ENCODE measurements at places on chromosomes 7 and 10.

- DNase-seq, result no peak
These were observed 79.1 kb downstream of the USP6NL start for GRCh38 chr10:11532306-11532705.

DNA sequence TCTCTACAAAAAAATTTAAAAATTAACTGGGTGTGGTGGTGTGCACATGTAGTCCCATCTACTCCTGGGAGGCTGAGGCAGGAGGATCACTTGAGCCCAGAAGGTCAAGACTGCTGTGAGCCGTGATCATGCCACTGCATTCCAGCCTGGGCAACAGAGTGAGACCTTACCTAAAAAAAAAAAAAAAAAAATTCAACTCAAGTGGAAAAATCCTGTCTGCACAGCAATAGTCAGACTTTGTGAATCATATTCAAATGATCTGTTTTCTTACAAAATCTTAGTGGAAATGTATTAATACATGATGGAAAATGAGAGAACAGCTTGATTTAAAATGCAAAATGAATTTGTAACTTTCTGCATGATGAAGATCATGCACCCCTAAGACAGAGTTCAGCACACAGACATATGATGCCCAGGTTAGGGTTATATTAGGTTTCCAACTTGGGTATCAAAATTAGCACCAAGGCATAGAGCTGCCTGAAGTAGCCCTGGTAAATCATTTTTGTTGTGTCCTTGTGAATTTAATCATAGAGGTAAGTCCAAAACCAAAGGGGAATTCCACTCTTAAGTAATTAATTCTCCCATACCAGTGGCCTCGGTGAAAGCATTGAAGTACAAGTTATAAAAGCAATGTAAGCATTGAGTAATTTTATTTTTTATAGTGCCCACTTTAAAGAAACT lies 93.8 kb downstream of the ADD3 start:
- no peak for DNase-seq

DNA sequence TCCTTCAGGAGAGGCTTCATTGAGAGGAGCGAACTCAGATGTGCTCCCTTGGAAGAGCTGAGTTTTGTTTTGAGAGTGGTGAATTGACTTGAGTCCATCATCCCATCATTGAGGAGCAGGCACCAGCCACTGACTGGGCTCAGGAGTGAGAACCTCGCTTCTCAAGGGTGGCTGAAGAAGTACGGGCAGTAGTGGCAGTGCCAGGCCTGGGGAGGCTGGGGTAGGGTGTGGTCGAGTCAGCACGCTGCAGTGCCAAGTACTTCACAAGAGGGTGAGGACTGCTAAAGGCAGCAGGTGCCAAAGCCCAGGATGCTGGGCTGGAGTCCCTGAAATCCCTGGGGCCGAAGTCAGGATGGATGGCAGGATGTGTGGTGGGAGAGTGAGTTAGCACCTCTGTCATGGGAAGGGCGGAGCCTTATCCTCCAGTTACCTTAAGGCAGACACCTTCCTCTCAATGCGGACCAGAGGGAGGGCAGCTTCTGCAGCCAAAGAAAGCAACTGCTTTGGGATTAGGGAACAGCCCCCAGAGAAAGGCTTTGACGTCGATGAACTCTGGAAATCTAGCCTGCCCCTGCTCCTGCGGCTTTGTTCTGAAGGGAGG lies 210.3 kb downstream of the CAMK1D start:
- no peak for DNase-seq

DNA sequence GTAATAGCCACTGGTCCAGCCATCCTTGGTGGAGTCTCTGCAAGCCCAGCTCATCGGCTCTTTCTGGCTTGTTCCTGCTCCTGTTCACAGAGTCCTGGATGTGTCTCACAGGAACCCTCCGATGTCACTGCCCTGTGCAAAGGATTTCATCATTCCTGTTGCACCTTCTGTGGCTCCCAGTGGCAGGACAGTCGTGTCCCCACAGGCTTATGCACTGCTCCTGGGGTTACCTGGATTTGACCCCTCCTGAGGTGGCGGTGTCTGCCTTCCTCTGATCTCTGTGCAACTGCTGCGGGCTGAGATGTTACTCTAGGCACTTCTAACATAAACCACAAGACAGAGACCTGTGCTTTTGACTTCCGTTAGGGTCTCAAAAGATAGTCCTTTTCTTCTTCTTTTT lies 30.6 kb downstream of the APBB1IP start:
- DNase-seq, result peak; percentile 40

DNA sequence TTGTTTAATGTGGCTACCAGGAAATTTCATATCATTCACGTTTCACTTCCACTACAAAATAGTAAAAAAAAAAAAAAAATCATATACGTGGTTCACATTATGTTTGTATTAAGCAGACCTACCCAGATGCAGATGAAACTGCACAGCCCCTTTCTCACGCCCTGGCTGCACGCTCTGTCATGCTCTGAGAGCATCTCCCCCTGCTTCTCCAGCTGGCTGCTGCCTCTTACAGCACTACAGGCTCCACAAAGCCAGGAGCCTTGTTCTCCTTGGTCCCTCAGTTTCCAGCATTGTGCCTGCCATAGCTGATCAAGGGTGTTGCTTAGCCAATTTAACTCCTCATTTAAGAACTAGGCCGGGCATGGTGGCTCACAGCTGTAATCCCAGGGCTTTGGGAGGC lies 6.9 kb upstream of the GPNMB start:
- no peak for DNase-seq

DNA sequence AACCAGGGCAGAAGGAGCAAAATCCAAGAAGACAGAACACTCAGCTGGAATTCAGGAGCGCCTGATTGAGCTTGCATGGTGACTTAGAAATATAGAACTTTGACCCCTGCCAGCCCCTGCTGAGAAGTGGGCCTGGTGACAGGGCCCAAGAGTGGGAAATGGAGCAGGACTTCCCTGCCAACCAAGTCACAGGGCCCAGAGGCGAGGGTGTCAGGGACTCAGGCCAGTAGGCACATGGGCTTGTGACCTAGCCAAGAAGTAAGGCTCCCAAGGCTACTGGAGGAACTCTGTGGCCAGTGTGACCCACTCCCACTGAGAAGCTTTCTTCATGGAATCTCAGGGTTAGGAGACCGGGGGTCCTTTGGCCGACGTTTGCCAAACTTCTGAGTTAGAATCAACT lies 31.9 kb downstream of the LRRC20 start:
- DNase-seq, result no peak

GRCh38 chr7:6242561-6242960 lies 29.9 kb downstream of the CYTH3 start:
- no peak for DNase-seq

DNA sequence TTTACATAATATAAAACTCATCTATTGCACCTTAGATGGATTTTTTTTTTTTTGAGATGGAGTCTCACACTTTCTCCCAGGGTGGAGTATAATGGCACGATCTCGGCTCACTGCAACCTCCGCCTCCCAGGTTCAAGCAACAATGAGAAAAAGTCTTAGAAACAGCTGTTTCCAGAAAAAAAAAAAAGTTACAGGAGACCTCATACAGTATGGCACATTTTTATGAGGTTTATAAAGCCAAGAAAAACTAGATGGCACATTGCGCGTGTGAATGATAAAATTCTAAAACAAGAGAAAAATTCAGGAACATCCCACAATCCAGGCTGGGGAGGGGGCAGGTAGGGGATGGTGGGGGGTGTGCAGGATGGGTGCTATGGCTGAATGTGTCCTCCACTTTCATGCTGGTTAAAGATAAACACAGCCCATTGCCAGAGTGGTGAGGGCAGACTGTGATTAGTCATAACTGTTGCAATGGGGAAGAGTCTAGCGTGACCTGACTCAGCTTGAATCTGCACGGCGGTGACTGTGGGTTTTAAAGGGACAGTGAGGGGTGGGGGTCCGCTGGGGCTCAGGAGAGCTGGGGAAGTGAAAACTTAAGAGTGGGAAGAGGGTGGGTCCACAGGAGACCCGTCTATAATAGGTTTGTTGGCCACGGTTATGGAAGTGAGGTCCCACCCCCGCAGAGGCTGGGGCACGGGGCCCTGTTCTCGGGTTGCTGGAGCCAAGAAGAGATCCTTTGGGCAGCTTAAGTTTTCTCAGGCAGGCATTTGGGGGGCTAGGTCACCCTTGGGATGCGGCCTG lies 11.9 kb upstream of the LRRC27 start:
- DNase-seq, result no peak

DNA sequence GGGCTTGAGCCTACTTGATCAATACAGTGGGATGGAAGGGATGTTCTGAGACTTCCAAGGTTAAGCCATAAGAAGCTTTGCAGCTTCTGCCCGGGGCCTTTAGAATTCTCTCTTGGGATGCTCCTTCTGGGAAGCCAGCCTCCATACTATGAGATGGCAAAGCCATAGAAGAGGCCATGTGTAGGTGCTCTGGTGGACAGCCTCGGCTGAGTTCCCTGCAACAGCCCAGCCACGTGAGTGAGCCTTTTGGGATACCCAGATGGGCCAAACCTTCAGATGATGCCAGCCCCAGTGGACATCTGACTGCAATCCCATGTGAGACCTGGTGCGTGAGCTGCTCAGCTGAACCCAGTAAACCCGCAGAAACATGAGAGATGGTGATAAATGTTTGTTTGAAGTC lies 370.6 kb downstream of the RPS24 start:
- DNase-seq, result no peak

GRCh38 chr10:87603196-87603595 lies 56.5 kb upstream of the PAPSS2 start:
- DNase-seq, result no peak

- no peak for DNase-seq
These were observed 49.3 kb downstream of the FBXW4 start for GRCh38 chr10:101645659-101646058.

- no peak for DNase-seq
These were observed 29.2 kb upstream of the TNS3 start for GRCh38 chr7:47611045-47611511.

DNA sequence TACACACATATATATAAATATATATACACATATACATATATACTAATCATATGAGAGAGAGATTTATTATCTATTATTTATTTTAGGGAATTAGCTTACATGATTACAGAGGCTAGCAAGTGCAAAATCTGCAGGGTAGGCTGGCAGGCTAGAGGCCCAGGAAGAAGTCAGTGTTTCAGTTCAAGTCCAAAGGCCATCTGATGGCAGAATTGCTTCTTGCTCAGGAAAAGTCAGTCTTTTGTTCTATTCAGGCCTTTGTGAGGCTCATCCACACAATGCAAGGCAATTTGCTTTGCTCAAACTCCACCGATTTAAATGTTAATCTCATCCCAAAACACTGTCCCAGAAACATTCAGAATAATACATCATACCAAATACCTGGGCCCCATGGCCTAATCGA lies 2.6 kb upstream of the C10orf120 start:
- no peak for DNase-seq

- no peak for DNase-seq
These were observed 25.1 kb downstream of the GALNT11 start for GRCh38 chr7:152050547-152050971.

GRCh38 chr10:72260976-72261783 lies 12.5 kb upstream of the DDIT4 start:
- no peak for DNase-seq

- DNase-seq, result no peak
These were observed 6.4 kb upstream of the ORAI2 start for GRCh38 chr7:102427019-102427405.

DNA sequence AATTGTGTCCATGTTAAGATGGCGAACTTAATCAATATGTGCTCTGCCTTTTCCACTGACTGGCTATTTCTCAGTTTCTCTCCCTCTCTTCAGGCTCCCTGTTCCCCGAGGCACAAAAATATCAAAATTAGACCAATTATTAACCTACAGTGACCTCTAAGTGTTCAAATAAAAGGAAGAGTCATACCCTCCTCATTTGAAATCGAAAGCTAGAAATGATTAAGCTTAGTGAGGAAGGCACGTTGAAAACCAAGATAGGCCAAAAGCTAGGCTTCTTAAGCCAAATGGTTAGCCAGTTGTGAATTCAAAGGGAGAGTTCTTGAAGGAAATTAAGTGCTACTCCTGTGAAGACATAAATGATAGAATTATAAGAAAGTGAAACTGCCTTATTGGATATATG lies 81.1 kb upstream of the MBL2 start:
- no peak for DNase-seq

- no peak for DNase-seq
These were observed 59.4 kb upstream of the CAMK2B start for GRCh38 chr7:44384586-44385433.

DNA sequence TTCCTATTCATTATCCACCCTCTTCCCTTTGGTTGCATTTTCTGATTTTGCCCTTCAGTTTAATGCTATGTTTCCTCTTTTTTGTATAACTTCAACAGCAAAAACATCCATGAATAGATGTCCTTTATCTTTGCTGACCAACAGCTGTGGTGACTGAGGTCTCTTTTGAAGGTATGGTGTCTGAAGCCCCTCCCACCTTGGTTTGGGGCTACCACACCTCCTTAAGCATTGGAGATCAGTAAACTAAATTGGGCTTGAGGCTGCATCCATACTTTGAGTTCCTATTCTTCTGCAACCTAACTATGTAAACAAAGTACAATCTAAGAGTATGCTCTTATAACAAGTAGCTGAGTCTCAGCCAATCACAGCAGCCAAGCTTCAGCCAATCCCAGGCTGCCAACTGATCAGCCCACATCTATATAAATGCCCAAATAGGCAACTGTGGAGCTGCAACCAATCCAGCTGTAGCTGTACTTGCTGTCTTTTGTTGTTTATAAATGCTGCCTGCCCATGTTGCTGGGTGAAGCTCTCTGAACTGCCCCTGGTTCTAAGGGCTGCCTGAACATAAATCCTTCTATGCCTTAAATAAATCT lies 69.4 kb upstream of the PDLIM1 start:
- DNase-seq, result no peak

DNA sequence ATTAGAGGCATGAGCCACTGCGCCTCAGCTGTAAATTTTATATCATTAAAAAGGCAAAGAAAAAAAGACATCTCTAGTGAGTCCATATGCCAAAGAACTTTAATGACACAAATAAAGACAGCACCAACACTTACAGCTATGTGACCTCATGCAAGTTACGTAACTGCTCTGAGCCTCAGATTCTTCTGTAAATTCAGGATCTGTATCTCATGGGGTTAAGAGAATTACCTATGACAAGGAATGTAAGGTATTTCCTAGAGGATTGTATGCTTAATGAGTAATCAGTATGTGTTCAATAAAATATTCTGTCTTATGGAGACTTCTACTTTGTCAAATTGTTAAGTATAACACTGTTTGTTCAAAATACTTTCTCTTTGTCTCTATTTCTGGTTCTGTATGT lies 274.0 kb upstream of the GLI3 start:
- no peak for DNase-seq

- peak; percentile 24 for DNase-seq
These were observed 34.5 kb upstream of the EBLN1 start for GRCh38 chr10:22252224-22252800.

GRCh38 chr7:28531291-28531690 lies 119.0 kb downstream of the CREB5 start:
- DNase-seq, result no peak

GRCh38 chr10:119243967-119244366 lies 36.6 kb downstream of the GRK5 start:
- DNase-seq, result no peak
